ENCODE measurements at places on chromosomes 11 and 22. TPM values are rescaled to one million over a fixed set of nuclear protein-coding genes. Genes with fewer than 3 reads are reported as not detected.

Gene HMOX1
- total RNA-seq = 0.85 TPM

Gene MCM5
- total RNA-seq = 88.4 TPM

DNA sequence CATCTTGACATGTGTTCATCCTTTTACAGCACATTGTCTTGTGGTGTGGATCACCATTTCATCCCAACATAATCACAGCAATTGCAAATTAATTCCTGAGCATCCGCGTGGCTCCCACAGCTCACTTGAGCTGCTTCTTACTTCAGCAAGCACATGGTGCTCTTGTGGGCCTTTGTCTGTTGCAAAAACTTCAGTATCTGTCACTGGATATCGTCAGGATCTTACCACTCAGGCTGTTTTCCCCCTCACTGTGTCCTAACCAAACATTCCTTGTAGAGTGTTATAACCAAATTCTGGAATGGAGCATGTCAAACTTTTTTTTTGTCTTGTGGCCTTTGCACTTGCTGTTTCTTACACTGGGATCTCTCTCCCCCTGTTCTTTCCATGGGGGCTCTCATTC, 683.1 kb upstream of the ARHGAP42 start:
- DNase-seq = no peak

DNA sequence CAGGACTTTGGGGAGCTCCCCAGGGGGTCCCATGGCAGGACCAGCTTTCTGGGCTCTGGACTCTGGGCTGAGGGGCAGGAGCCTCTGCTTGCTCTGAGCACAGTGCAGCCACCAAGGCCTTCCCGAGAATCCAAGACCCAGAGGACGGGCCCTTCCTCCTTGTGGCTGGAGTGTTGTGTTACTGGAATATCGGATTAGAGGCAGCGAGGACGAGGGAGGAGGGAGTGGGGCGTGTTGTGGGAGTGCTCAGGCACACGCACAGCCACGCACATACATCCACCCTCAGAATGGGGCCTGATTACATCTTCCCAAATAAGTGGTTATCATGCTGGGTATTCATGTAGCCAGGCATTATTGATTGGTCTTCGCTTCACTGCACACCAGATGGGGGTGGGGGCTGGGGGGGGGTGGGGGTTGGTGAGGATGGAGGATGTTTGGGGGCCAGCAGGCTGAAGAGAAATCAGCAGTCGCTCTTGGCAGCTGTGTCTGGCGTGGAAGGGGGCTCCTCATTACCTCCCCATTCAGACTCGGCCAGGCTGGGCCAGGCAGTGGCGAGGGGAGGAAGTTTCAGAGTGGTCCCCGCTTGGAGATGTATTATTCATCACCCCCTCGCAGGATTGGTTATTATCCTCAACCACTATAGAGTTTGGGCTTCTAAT, 120.9 kb downstream of the ST3GAL4 start:
- no peak for DNase-seq

GRCh38 chr11:8610532-8611116, 16.6 kb upstream of the STK33 start:
- no peak for DNase-seq

- DNase-seq = no peak
Observed at GRCh38 chr11:107769189-107769588, 57.3 kb upstream of the SLN start.

DNA sequence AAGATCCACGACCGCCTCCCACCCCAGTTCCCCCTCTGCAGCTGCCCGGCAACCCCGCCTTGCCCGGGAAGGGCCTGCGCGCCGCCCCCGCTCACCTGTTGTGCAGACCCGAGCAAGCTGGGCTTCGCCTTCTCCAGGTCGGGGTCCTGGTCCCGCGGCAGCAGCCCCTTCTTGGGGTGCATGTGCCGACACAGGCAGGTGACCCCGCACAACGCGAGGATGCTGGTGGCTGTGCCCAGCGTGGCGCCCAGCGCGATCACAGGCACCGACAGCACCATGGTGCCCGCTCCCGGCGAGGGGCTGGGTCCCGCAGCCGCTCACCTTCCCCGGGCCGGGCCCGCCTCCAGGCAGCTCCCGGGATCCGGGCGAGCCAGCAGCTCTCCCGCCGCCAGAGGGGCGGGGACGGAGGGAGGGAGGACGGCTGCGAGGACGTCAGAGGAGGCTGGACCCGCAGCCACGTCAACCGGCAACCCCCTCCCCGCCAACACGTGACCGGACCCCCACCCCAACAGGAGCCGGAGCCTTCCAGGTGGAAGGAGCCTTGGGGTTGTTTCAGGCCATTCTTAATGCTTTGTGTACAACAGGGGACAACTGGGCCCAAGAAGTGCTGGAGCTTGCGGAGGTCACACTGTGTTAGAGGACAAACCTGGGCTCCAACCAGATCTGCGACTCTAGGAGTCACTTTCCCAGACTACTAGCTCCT, at the start of gene SYT13:
Gene SYT13, minus strand, starts transcription at position 412 of the 703 bp plus-strand sequence. Its CDS starts 134 bp downstream, at position 278.
- DNase-seq = peak; percentile 87

DNA sequence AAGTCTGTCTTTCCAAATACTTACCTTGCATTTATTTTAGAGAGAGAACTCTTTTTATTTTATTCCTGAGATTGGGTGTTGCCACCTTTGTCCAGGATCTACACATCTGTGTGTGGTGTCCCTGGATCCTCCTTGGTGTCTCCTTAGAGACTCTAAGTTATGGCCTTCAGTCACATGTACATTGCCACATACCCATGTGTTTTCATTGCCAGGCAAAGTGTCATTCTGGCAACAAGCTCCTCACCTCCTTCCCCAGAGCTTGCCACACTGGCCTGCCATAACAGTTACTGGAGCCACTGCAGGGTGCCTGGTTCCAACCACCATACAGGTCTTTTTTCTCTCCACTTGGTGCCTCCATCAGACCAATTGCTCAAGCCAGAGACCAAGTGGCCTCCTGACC, 379.7 kb downstream of the NTM start:
- DNase-seq = no peak

DNA sequence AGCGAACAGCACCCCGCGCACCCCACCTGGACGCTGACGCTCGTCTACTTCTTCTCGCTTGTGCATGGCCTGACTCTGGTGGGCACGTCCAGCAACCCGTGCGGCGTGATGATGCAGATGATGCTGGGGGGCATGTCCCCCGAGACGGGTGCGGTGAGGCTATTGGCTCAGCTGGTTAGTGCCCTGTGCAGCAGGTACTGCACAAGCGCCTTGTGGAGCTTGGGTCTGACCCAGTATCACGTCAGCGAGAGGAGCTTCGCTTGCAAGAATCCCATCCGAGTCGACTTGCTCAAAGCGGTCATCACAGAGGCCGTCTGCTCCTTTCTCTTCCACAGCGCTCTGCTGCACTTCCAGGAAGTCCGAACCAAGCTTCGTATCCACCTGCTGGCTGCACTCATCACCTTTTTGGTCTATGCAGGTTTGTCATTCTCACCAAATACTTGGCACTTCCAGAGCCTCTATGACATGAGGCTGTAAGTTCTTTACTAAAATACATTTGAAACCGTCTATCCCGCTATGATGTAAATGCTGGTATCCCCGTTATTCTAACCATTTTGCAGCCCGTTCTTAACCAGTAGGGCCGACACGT, 535 bp downstream of the AQP11 start:
- DNase-seq = peak; percentile 46

GRCh38 chr11:29282088-29282487, 734.7 kb downstream of the KCNA4 start:
- peak; percentile 13 for DNase-seq

- no peak for DNase-seq
Observed at GRCh38 chr11:2974272-2974671, 17.9 kb downstream of the NAP1L4 start.

DNA sequence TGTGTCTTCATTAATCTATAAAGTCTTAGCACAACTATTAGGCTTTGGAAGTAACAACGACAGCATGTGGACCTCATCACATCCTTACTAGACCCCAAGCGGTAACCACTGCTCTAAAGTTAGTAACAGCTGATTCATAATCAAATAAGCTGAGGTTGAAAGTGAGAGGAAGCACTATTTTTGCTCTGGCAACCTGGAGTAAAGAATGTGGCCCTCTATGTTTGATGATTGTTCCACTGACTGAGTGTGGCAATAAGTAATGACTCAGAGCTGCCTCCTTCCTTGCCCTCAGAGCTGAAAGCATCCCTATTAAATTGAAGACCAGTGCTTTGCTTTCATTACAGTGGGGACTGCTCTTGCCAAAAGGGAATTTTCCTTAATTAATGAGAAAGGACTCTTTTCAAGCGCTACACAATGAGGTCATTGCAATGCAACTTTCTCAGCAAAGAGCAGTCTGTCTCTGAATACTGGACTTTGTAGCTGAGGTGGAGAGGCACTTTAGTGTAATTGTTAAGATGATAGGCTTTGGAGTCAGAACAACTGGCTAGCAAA, 906.1 kb upstream of the RAG2 start:
- DNase-seq = peak; percentile 62

DNA sequence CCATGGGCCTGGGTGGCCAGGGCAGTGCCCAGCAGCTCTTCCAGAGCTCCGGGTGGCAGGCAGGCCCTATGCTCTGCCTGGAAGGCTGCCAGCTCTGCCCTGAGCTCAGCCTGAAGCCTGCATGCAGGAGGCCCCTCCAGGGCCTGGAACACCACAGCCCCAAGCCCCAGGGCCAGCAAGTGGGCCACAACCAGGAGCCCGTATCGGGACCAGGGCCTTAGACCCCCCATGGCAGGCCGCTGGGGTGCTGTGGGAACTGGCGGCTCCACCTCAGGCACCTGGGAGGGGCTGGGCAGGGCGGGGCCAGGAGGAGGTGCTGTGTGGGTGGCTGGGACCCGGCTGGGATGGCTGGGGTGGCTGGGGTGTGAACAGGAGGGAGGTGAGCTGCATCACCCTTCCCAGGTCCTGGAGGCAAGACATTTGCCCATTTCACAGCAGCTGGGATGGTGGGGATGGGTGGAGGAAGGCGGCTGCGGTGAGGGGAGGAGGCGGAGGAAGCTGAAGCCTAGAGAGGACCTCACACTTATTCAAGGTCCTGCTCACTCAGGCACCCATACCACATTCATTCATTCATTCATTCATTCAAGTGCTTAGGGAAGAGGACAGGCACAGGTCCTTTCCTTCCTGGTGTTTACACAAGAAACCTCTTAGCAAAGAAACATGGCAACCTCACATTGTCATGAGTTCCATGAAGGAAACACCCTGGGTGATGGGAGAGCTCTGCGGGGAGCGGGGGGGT, at the start of gene KCNK7:
Gene KCNK7, minus strand, starts transcription at position 258 of the 739 bp plus-strand sequence. Its CDS starts 28 bp downstream, at position 230.
- no peak for DNase-seq

- no peak for DNase-seq
Observed at GRCh38 chr11:126673319-126673718, 317.8 kb downstream of the ST3GAL4 start.

Data from Calu3 (cell line).